ENCODE measurements at places on chromosomes 2 and 18. TPM values are rescaled to one million over a fixed set of nuclear protein-coding genes. Genes with fewer than 3 reads are reported as not detected.

- no peak for DNase-seq
Measured at GRCh38 chr2:170713543-170714380, 1.4 kb upstream of the SP5 start.

DNA sequence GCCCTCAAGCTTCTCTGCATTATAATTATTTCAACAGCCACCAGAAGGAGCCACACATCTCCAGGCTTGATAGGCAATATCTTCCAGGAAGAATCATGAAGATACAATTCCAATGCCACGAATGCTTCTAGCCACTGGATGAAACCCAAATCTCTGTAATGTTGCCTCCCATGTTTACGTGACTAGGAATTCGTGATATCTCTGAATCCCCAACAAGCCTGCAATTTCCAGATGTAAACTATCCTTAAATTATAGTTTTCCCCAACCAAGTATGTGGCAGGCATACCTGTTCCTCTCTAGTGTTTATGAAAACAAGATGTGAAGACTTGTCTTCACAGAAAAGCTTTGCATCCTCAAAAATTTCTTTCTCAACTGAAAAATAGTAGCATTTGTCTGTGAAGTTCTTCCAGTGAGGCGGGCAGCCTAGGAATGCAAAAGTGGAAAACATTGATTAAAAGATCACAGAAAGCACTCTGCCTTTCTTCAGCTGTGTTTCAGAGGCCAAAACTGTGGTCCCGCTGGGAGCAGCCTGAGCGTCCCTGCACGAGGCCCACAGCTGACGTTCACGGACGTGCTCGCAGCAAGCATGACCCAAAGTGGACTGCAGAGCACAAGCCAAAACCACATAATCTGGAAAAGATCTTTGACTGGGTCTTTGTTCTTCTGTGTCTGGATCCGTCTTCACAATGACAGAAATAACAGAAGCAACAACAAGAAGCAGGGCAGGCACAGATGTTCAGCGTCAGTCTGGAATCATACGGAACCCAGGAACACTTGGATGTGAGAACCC, 65.1 kb upstream of the THOC1 start:
- DNase-seq = no peak

SLC23A3 gene
- 1.3 TPM for total RNA-seq

DNA sequence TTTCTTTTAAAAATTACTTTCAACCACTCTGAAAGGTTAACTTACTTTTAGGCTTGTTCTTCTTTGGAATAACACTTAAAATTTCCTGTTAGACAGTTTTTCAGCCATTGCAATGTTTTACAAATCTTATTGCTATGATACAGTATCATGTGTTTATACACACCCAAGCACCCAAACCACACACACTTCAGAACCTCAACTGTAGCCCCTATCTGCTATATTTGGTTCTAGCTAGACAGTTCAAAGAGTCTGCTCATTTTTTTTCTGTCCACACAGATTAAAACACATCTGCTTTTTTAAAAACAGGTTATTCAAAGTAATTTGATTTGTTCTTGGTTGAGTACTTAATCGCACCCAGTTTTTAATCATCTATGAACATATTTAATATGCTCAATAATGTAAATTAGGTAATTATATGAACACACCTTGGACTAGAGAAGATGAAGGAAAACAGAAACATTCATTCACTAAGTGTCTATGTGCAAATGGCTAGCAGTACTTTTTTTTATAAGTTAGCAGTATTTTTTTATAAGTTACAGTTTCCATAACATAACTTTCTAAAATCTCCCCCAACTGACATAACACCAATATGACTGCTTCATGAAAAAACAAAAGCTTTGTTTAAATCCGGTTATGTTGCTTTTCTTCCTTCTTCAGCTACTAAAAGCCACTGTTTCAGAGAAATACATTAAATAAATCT, 17.6 kb downstream of the FBXO11 start:
- DNase-seq = no peak

DNA sequence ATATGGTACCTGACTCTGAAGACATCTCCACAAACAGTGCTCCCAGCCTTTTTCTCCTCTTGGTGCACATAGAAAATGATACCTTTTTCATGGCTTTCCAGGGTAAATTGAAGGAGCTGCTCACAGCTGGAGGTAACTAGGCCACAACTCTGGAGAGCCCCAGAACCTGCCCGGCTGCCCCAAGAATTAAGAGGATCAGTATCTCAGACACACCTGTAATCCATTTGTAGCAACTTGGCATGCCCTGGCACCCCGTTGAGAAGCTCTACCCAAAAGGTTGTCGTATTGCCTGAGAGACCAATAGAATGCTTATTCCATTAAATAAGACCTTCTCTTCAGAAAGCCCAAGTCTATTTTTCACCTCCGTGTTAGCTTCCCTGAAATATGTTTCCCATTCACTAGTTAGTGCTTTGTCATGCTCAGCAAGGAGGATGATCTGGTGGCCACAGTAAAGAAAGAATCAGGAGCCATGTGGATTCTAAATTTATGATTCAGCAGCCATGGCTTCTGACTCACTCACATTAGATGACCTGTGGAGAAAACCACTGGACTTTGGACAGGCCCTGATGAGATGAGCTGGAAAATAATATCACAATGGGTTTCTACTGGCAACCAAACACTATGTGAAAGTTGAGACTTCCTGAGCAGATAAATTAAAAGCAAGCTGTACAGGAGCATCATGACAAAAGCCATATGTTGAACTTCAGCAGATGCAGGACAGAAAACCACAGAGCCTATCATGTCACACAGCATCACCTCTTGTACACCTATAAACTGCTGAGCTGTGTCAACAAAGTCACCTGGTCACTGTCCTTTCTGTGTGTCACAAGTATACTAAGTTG, 253.3 kb upstream of the OSR1 start:
- no peak for DNase-seq

DNA sequence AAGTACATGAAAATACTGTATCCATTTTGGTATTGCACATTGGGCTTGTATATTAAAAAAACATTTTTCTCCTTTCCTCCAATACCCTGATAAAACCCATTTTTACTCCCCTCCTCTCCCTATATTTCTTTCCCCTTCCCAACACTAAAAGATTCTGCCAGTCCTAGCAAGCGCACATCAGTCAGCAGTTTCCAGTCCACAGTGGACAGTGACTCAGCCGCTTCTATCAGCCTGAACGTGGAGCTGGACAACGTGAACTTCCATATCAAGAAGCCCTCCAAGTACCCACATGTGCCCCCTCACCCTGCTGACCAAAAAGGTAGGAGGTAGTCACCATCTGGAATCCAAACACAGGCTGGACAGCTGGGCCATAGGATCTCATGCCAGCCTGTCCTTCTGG, 38.6 kb downstream of the PIKFYVE start:
- no peak for DNase-seq

PDCD1 gene
- not detected for total RNA-seq

DNA sequence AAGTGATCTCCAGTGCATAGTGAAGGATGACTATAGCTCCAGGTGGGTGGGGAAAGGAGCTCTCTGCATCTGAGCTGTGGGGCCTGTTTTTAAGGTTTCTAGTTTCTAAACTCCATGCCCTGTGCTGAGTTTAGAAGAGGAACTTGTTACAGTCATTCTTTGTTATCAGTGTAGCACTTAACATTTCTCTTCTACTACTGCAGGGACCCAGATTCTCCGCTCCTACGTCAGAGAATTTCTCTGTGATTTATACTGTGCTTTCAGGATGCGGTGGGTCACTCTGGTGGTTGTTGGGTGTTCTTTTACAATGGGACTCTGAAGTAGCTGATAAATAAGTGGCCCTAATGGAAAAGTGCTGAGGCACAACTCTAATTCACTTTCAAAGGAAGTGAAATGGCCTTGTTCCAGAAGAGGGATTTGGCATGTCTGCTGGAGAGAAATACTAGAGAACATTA, 122.0 kb downstream of the WDSUB1 start:
- DNase-seq = peak; percentile 58

DNA sequence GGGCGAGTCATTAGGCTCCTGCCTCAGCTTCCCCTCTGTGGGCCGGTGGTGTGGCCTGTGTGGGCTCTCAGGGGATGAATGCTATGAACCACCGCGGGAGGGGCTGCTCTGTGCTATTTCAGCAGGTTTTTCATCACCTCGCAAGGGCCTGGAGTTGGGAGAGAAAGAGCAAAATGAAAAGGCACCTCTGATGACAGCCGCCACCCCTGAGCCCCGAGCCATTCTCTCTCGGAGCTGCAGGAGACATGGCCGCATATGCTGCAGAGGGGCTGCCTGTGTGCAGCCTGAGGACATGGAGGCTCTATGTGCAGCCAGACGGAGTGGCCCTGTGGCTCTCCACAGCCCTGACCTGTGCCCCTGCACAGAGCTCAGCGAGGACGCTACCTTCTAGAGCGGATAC, 96.2 kb upstream of the CTDP1 start:
- DNase-seq = no peak
